KG1 (cell line): ENCODE measurements at places on chromosomes 16 and 17.

GRCh38 chr17:3827124-3827773 is 18.8 kb downstream of the NCBP3 start:
- DNase-seq = no peak

DNA sequence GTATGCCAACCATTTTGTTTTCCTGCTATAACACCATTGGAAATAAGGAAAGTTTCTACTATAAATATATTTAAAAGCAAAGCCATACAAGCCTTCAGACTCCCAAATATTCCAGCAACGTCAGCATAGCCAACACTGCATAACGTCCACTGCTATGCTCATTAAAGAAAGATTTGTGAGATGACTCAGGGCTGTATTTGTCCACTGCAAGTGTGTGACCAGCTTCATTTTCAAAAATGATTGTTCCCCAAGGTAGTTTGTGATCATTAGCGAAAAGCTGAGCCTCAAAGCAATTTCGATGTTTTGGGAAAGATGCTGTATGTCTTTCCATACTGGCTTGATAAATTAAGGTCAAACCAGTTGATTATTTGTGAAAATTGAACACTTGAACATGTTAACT is 14.9 kb upstream of the CCDC182 start:
- no peak for DNase-seq

DNA sequence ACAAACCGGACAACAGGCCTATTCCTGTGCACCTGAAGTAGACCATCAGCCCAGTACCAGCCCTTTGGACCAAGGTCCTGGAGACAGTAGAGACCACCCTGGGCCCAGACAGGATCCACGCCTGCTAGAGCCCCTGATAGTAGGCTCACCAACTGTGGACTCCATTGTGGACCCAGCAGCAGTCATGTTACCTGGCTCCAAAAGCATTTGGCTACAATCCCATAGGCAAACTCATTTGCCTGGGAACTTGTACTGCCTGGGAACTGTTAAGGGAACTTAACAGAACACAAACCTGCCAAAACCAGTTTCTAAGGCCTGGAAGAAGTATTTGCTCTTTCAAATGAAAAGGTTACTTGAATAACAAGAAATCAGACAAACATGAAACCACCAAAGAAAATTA is 10.0 kb upstream of the ACSM1 start:
- DNase-seq = no peak

DNA sequence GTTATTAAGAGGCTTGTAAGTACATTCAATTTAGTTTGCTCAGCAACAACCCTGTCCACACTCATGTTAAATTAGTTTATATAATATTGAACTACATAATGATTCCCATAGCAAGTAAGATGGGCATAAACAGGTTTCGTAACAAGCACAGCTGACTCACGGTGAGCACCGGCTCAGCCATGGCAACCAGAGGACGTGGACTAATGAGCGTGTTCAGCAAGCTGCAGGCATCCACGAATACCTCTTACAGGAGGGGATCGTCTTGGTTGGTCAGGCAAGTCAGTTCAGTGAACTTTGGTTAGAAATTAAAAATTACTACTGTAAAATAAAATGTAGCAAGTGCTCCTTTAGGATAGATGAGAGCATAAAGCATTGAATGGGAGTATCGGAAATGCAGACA is 58.4 kb downstream of the ELAC2 start:
- no peak for DNase-seq

- no peak for DNase-seq
Measured at GRCh38 chr16:68447653-68448359, 502 bp downstream of the SMPD3 start.

DNA sequence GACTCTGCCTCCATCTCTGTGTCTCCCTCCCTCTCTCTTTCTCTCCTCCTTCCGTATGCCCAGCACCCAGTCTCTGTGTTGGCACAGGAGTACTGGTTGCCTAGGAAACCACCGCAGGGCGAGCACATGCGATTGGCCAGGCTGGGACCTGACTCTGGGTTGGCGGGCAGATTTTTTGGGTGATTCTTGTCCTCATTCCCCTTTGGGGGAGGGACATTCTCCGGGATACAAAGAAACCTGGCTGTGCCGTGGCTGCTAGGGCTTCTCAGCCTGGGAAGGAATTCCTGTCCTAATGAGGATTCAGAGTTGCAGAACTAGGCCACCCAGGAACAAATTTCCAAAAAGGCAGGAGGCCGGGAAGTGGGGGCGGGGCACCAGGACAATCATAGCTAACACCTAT is 168.9 kb downstream of the SHISA9 start:
- DNase-seq = no peak

DNA sequence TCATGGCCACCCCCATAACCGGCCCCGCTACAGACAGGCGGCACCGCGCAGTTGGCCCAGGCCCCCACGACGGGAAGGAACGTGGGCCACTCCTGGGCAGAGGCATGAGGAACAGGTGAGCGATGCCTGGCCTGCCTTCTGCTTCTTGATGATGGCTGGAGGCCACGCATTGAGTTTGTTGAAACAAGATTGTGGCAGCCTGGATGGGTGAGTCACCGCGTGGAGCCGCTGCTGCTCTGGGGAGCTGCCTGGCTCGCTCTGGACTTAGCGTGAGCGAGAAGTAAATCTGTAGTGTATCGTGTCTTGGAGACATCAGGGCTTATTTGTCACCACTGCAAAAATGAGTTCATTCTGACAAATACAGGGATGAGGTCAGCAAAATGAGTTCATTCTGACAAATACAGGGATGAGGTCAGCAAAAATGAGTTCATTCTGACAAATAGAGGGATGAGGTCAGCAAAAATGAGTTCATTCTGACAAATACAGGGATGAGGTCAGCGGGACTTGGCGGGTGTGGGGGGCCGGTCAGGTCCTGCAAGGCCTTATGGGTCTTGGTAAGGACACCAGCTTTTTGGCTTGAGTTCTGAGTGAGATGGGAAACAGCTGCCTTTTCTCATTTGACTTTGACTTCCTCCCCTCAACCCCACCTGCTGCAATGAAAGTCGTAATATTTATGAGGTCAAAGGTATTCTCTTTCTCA is 93.0 kb downstream of the SEC14L1 start:
- no peak for DNase-seq

DNA sequence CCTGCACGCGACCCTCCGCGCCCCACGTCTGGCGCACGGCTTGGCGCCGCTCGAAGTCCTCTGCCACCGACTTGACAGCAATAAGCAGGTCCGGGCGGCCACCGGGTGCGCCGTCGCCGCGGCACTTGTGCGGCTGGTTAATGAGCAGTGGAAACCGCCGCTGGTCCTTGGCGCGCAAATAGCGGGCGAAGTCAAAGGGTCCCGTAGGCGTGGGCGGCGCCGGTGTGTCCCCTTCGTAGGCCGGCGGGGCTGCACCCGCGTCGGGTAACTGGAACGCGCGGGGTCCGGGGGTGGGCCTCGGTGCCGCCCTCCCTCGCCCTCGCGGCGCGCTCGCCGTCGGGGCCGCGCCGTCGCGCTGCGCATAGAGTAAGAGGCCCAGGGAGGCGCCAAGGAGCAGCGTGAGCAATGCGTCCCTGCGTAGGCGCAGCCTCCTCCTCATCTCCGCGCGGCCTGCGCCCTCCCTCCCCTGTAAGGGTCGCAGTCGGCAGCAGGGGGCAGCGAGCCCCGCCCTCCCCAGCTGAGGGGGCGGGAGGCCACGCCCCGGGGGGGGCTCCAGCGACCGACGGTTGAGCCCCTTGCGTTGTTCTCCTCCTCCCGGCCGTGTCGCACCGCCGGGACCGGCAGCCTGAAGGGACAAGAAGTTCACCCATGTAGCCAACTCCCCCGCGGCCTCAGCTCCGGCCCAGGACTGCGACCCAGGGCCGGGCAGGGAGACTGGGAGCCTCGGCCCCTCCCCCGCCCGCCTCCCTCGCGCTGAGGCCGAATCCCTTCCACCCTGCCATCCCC is 558 bp downstream of the B3GNT9 start:
- DNase-seq = no peak
